ENCODE measurements at places on chromosomes 7 and 10. TPM values are rescaled to one million over a fixed set of nuclear protein-coding genes. Genes with fewer than 3 reads are reported as not detected.

DNA sequence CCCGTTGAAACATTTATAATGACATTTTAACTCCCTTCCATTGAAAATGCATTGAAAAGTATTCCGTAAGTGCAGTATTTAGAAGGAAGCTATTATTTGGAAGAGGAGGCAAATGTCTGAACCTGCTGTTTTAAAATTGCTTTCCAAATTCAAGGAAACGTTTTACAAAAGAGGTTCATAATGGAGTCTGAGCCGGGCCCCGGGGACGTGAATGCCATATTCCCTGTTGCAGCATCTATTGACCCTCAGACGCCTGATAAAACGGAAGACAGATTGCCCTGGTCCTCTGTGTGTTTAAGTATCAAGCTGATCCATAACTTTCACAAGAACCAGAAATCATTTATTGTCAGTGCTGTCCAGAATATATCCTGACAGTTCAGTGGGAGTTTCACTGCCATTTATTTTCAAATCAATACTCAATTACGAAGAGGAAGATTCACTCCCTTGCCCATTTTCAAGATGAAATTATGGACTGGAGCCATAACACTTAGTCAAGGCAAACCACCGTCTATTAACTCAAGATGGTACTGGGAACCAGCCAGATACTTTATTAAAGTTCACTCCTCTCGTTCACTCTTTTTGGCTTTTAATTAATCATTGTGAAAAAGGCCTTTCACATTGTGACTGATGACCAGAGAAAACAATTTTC is 435.7 kb upstream of the PFKP start:
- no peak for DNase-seq

DNA sequence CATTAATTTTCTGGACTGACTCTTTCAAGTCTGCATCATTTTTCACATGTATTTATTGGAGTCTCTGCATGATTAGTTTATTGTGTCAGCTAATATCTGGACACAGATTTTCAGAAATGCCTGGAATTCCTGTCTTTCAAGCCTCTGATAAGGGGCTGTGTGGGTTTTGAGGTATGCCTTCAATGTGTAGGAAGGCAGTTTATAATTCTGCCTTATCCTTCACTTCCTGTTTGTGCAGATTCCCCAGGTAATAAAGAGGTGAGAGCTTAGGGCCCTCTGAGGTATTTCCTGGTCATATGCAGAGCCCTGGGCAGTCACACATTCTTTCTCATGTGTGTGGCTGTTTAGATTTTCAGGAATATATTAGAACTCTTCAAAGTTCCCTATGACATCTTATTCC is 79.4 kb upstream of the PRKCQ start:
- no peak for DNase-seq

TEX36 gene
- not detected for total RNA-seq

DNA sequence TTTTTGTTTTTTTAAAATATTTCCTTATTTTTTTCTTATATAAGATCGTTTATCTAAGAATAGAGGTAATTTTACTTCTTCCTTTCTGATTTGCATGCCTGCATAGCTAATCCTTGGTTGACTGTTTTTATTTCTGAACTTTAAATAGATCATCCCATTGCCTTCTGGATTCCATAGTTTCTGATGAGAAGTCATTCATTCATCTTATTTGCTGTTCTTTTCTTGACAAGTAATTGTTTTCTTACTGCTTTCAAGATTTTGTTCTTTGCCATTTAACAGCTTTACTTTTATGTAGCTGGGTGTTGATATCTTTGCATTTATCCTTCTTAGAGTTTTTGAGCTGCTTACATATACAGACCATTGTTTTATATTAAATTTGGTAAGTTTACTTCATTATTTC is 437.9 kb downstream of the SDK1 start:
- DNase-seq: no peak

GRCh38 chr10:62266611-62267010 is 2.0 kb downstream of the RTKN2 start:
- DNase-seq: no peak

CDK1 gene
- total RNA-seq: 193 TPM

DNA sequence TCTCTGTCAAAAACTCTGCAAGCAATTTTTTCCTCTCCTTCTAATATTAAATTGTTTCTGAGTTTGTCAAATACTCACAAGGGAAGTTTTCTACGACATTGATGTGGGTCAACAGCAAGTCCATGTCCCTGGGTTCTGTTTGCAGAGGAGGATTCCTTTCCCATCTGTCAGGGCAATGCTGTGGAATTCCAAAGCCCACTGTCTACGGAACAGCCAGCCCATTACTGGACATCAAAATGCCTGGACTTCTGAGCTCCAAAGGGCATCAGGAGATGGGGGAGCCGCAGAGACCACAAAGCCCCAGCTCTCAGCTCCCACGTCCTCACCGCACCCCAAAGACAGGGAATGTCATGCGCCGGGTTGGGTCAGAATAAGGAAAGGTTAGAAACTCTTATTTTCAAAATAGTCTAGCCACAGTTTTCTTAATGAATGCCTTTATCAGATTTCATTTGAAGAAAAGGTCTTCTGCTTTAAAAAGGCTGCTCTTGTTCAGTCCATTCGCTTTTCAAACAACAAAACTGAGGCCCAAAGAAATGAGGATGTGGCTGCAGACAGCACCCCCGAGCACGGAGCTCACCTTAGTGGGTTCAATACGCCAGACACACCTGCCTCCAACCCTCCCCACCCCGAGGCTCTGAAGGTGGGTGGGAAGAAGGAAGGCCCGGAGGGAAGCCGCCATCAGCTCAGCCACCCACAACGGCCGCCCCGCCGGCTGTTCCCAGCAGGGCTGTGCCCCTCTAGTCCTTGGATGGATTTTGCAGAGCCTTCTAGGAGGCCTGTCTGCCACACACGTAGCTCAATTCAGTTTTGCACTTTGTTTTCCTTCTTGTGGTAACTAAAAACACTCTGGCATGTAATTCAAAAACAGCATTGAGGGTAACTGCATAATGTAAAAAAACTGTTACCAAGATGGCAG is 44.7 kb downstream of the PTPRN2 start:
- no peak for DNase-seq

DNA sequence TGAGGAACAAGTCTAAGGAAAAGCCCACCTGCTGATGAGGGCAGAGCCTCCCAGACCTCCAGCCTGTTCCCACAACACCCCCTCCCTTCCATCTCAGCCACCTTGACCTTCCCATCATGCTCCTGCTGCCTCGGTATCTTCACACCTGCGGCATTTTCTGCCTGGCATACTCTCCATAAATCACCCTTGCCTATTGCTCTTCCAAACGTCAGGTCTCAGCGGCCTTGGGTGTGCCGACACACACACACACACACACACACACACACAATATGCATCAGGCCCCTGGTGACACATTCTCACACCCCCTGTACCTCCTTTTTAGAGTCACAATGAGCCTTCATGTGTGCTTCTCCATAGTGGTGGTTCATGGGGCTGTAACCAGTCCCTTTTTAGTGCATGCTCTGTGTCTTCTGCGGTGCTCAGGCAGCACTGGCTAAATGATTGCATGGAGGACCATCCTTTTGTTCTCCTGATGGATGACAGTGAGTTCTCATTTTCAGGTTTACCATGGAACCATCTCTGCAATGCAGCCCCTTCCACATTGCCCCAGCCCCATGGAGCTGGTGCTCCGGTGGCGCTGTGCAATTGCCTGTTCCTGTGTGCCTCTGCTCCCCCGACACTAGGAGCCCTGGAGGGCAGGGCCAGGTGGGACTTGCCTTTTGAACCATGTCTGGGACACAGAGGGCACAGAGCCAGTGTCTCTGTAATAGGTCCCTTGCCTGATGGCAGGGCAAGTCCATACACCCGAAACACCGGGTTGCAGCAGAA is 4.5 kb downstream of the ADIRF start:
- no peak for DNase-seq

All from NCI-H460 (cell line).